ENCODE measurements at places on chromosomes 13 and 19. TPM values are rescaled to one million over a fixed set of nuclear protein-coding genes. Genes with fewer than 3 reads are reported as not detected.

The SULT2A1 gene
- polyA plus RNA-seq = 12.7 TPM

The SCAMP4 gene
- polyA plus RNA-seq = 31.3 TPM

The SPTBN4 gene
- polyA plus RNA-seq = 1.1 TPM

The PRR19 gene
- polyA plus RNA-seq = 1.0 TPM

The MUC16 gene
- polyA plus RNA-seq = under 0.01 TPM

The ATP8B3 gene
- 0.47 TPM for polyA plus RNA-seq

The BCAM gene
- 32.6 TPM for polyA plus RNA-seq

The ZNF729 gene
- not detected for polyA plus RNA-seq

The COX7A1 gene
- polyA plus RNA-seq = 4.2 TPM

The PSG7 gene
- not detected for polyA plus RNA-seq

The ZNF808 gene
- polyA plus RNA-seq = 15.2 TPM

The ADGRE3 gene
- polyA plus RNA-seq = 0.03 TPM

The FCHO1 gene
- polyA plus RNA-seq = 2.1 TPM

The SBSN gene
- 1.8 TPM for polyA plus RNA-seq

The IRS2 gene
- 16.2 TPM for polyA plus RNA-seq

The SLC10A2 gene
- polyA plus RNA-seq = 28.4 TPM

The CYP4F2 gene
- polyA plus RNA-seq = 3.8 TPM

The KCTD12 gene
- 2.5 TPM for polyA plus RNA-seq

The IL12RB1 gene
- 0.89 TPM for polyA plus RNA-seq

The NCR1 gene
- 0.77 TPM for polyA plus RNA-seq

The C19orf67 gene
- not detected for polyA plus RNA-seq

The GRAMD1A gene
- polyA plus RNA-seq = 47.0 TPM

The TMEM205 gene
- polyA plus RNA-seq = 98.6 TPM

The DCLK1 gene
- 0.54 TPM for polyA plus RNA-seq

The DIRAS1 gene
- polyA plus RNA-seq = not detected

The MYH14 gene
- 392 TPM for polyA plus RNA-seq

Measured in small intestine (tissue), 16 donors.